ENCODE measurements at places on chromosomes 13 and 19.

DNA sequence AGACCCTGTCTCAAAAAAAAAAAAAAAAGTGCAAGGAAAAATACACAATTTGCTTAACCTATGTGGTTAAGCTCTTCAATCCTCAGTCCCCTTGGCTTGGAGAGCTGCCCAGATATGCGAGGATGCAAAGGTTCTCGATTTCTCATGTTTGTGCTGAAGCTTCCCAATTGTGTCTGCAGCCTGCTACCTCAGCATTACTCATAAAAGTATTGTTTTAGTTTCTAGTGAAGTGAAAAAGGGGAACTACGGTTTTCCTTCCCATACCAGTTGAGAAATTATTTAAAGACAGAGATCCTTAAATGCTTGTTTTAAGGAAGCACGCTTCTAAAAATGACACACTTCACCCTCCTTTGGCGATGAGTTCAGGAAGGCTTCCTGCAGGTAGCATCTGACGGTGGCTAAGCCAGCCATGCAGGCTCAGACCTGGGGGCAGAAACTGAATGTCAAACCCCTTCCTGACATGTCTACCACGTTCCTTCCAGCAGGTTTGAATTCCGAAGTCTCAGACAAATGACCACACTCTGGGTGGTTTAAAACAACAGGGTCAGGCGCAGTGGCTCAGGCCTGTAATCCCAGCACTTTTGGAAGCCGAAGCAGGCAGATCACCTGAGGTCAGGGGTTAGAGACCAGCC is 47.9 kb downstream of the RUBCNL start:
- no peak for DNase-seq

GRCh38 chr13:49298903-49299605 is 51.3 kb downstream of the CDADC1 start:
- DNase-seq, result no peak

GRCh38 chr19:34475975-34476594 is 5.5 kb upstream of the WTIP start:
- peak; percentile 31 for DNase-seq

DNA sequence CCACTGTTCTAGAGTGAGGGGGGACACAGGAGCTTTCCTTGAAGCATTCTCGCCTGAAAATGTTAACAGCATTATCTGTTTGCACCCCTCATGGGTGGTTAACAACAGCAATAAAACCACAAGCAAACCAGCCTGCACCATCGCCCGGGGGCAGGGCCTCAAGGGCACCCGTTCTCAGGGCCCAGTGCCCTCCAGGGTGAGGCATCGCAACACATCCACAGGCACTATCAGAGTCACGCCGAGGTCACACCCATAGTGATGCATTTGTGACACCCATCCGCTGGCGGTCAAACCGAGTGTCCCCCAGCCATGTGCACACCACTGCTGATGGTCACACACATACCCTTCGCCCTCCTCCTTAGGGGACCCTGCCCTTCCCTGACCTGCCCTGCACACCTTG is 4.6 kb downstream of the FUT5 start:
- DNase-seq, result no peak

DNA sequence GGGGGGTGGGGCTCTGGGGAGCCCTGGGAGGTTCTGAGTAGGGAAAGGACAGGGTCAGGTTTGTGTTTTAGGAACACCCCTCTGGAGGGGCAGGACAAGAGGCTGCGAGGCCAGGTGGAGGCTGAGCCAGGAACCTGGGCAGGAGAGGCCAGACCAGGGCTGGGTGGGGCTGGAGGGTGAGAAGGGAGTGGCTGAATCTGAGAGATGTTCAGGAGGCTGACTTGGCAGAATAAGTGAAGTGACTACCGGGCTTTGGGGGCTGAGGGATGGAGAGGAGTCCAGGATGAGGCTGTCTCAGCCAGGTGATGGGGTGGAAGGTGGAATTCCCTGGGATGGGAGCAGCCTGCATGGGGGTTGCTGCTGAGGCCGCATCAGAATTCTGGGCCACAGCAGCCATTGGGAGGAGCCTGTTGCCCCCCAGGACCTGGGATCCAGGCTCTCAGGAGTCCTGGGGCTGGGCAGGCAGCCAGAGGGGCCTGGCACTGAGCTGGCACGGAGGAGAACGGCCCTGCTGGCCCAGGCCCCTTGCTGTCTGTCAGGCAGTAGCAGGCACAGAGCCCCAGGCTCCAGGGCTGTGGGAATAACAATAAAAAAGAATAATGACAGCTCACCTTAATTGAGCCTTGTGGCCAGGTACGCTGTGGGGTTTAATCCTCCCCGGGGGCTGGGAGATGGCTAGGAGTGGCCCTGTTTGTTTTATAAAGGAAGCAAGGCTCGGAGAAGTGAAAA is 3.3 kb downstream of the PPP5C start:
- no peak for DNase-seq

DNA sequence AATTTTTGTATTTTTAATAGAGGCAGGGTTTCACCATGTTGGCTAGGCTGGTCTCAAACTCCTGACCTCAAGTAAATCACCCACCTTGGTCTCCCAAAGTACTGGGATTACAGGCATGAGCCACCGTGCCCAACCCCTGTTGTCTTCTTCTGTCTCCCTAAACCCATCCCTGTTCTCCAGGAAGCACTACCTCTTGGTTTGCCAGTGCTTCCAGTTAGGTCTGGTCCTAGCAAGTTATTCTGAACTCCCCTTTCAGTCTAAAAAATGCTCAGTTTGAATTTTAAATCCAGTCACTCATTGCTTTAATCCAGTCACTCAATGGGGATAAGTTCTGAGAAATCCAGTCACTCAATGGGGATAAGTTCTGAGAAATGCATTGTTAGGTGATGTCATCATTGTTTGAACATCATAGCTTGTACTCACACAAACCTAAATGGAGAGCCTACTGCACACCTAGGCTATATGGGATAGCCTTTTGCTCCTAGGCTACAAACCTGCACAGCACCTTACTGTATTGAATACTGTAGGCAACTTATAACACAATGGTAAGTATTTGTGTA is 8.0 kb upstream of the ATP4A start:
- no peak for DNase-seq

DNA sequence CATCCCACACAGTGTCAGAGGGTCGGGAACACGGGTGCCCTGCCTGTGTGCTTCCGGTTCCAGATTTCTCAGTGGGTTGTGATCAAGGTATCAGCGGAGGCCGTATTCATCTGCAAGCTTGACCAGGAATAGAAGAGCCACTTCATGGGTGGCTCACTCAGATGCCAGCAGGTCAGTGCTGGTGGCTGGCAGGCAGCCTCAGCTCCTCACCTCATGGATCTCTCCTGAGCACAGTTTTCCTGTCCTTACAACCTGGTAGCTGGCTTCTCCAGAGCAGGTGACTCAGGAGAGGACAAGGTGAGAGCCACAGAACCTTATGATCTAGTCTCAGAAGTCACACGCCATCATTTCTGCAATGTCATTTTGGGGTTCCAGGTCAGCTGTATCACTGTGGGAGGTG is 44.8 kb upstream of the SPATA13 start:
- DNase-seq, result no peak

GRCh38 chr19:6098574-6098973 is 11.7 kb downstream of the RFX2 start:
- no peak for DNase-seq

GRCh38 chr19:33301144-33301899 is 1.0 kb downstream of the CEBPA start:
- DNase-seq, result peak; percentile 7

GRCh38 chr19:30662211-30662861 is 290.2 kb downstream of the ZNF536 start:
- no peak for DNase-seq

- no peak for DNase-seq
These were observed 953 bp downstream of the KCNN4 start for GRCh38 chr19:43779820-43780219.

DNA sequence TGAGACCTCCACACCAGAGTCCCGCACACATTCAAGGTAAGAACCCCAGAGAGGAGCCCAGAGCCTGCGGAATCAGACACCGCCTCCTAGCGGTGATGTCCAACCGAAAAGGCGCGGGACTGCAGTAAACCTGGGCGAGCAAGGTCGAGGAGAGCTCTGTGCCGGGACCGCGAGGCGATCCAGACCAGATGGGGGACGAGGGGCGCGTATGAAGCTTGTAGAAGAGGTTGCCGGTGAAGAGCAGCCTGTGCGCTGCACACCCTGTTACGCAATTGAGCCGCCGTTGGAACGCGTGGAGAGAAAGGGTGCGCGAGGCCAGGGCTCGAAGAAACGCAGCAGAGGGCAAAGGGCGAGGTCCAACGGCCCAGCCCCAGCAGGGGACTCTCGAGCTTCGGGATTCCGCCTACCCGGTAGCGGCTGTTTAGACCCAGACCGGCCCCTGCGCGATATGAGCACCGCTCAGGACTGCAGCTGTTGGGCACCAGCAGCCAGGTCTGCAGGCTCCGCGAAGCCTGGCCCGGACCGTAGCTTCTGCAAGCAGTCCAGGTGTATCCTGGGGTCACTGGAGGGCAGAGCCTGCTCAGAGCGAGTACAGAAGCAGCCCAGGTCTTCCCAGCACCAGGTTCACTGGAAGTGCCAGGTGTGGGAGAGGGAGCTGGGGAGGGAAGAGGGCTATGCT is 65.9 kb upstream of the ZNF599 start:
- no peak for DNase-seq

DNA sequence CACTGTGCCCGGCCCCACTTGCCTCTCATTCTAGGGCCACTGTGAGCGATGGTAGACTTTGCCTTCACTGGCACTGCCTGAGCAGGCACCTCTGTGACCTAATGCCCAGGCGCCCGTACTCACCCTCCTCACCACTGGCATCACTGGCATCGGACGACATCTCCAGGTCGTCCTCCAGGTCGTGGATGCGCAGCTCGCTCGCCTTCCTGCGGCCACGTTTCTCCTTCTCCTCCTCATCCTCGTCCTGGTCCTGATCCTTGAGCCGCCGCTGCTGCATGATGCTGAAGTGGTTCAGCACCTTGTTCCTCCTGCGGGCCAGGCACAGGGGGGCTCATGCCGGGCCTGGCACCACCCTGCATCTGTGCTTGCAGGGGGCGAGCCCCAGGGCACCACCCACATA is 7.5 kb upstream of the PSPN start:
- no peak for DNase-seq

DNA sequence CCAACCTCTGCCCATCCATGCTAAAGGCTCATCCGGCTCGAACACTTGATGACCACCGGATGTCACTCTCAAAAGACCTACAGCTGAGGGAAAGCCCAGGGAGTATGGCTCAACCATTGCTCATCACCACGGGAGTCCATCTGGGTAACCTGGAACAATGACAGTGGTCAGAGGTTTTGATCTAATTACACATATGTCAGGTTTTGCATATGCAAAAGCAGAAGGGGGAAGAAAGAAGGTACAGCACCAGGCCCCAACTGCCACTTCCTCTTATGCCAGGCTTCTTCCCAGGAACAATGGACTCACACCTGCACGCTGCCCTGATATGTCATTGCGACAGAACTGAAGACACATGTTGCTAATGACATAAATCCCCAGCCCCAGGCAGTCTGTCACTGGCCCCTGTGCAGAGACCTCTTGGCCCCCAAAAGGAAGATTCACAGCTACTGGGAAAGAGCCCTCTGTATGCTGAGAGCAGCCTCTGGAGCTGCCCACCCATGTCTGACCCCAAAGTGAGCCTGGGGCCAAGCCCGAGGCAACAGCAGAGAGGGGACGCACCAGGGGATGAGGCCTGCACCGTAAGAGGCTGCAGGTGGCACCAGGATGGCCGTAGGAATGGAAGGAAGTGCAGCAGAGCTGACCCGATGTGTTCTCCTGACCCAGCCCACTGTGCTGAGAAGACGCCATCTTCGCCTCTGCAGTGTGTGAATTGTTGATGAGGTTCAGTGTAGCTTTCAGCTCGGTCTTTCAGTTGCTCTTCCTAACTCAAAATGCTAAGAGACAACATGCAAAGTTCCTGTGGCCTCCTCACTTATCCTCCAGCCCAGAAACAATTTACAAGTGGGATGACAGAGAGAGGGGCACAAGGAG is 26.3 kb downstream of the EPS15L1 start:
- DNase-seq, result peak; percentile 62

DNA sequence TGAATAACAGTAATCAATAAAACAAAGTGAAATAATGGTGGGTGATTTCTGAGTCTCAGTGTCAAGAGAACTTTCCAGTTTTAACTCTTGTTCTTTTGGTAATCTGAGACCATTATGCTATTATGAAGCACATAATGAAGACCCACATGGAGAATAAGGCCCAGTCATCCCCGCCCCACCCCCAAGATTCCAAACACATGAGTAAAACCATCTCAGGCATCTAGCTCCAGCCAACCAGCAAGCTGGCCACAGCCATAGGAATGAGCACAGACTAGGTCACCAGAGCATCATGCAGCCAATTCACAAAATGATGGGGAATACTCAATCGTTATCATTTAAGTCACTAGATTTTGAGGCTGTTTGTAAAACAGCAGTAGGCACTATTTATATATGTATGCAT is 1769.0 kb upstream of the PCDH20 start:
- DNase-seq, result peak; percentile 42

GRCh38 chr19:5147978-5148793 is 179.3 kb downstream of the KDM4B start:
- DNase-seq, result no peak

- DNase-seq, result no peak
These were observed 380.8 kb downstream of the LMO7 start for GRCh38 chr13:76016799-76017400.

- peak; percentile 74 for DNase-seq
These were observed 7.0 kb downstream of the ABHD8 start for GRCh38 chr19:17296273-17296672.
